ENCODE measurements at places on chromosomes 6 and 20.

DNA sequence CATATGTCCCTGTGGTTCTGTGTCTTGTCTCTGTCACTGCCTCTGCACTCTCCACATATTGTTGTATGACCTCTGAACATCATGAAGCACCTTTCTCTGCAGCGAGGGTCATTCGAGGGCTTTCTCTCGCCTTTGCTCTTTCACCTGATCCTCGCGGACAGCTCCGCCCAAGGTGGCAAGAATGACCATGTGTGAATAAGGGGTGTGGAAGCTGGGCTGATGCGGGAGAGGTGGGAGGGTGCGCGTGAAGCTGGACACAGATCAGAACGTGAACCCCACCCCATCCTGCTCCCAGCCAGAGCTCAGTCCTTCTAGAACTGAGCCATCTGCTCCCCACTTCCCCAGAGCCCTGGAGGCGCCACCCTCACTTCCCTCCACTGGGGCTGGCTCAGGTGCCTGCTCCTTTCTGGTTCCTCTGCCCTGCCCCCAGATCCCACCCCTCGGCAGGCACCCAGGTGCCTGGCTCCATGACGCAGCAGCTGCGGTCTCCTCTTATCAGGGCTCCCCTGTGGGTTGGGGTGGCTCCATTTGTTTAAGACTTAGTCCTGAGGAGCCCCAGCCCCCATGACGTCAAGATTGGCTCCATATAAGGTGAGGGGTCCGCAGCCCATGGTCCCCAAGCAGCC, at the start of gene MUCL3:
Gene MUCL3, plus strand, starts transcription at position 613 of the 626 bp plus-strand sequence. CDS start 27 bp downstream, outside the sequence.
- no peak for DNase-seq

DNA sequence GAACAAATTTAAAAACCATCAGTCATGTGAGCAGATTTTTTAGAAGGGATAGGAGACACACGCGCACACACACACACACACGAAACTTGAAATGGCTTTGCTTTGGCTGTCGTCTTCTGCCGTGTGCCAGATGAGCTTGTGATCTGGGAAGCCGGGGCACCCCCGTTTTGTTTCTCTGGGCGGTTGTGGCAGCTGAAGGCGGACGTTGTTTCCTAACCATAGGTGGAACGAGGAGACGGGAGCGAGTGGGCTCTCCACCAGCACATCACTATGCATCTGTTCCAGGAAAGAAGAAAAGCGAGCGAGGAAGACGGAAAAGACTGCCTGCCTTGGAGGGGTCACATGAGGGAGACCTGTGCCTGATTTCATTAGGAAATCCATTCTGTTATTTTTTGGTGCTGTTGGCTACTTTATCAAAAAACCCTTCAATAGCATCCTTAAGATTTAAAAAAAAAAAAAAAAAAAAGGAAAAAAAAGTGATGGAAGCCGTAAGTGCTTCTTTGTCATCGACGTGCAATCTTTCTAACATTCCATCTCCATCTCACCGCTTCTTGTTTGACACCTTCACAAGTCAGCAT, 142.1 kb downstream of the DTNBP1 start:
- no peak for DNase-seq

DNA sequence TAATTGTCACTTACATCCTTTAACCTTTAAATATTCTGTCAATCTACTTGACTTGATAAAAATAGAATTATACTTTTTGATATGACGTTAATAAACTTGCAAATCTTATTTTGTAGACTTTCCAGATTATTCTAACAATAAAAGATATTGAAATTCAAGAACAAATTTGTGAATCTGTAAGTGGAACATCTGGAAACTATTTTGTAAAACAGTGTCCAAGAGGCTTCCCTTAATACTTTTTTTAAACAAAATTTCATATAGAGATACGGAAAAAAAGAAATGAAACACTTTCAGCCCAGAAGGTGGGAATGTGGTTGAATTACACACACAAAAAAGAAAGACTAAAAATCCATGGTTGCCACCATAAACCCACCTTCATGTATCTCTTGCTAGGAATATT, 174.4 kb downstream of the COL19A1 start:
- no peak for DNase-seq

GRCh38 chr6:170095273-170095981, 195.5 kb downstream of the DLL1 start:
- DNase-seq, result no peak

DNA sequence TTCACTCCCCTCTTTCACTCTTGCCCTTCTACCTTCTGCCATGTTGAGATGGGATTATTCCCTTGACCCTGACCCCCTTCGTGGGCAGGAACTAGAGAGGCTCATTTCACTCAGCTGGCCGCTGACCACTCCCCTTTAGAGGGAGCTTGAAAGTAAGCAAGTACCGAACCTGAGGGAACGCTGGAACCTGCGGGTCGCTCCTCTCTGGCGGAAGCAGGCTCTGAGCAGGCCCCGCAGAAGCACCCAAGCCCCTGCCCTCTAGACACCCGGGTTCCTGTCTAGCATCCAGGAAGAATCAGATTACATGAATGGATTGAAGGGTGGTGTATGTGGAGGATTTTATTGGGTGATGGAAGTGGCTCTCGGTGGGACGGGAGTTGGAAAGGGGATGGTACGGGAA, 11.9 kb upstream of the MYCT1 start:
- DNase-seq, result no peak

DNA sequence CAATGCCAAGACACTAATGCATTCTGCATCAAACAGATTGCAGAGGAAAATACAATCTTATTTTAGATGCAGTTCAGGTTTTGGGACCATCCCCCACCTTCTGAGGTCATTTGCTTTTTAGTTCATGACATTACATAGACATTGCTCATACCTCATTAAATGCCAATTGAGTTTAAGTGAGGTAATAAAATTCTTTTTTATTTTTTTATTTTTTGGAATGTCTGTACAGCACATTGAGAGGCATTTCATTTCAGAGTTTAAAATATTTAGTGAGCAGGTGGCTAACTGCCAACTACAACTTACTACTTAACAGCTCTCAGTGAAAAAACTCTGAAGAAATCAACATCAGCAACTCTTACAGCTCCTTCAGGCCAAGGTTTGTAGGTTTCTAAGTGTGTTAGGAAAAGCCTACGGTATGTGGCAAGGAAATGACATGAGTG, 482.2 kb upstream of the RNF217 start:
- no peak for DNase-seq

DNA sequence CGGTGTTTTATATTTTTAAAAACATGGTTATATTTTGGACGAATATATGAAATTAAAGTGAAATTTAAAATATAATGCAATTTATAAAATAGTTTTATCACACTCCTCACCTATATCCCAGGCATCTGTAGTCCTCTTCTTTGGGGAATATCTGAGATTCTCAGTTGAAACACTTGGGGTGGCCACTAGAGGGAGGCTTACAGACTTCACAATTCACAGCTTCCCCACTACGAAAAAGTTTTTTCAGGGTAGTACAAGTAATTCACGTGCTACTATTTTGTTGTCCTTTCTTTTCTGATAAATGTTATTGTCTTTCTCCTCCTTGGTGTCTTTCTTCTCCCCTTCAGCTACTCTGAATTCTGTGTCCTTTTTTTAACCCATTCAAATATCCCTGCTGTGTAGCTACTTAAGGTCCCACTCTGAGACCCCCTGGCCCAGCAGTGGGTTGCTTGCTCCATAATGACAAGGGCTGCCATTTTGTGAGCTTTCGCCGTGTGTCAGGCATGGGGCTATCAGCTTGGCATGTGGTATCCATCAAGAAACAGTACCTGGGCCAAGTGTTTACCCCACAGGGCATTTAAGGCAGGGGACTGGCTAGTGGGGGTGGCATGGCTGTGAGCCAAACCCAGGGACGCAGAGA, 43.6 kb upstream of the PHACTR3 start:
- DNase-seq, result peak; percentile 7

DNA sequence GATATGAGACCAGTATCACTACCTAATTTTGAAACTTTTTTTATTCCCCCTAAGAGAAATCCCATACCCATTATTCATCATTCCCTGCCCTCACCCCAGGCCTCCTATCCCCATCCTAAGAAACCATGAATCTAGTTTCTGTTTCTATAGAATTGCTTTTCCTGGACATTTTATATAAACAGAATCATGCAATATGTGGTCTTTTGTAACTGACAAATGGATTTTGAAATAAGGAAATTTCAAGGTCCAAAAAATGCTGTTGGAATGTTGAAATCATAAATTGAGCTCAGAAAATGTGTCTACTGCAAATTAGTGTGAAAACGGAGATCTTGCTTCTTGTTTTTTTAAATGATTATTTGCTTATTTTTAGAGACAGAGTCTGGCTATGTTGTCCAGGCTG, 25.1 kb downstream of the RNF217 start:
- no peak for DNase-seq

GRCh38 chr6:30901436-30901835, 6.6 kb upstream of the GTF2H4 start:
- DNase-seq, result no peak

DNA sequence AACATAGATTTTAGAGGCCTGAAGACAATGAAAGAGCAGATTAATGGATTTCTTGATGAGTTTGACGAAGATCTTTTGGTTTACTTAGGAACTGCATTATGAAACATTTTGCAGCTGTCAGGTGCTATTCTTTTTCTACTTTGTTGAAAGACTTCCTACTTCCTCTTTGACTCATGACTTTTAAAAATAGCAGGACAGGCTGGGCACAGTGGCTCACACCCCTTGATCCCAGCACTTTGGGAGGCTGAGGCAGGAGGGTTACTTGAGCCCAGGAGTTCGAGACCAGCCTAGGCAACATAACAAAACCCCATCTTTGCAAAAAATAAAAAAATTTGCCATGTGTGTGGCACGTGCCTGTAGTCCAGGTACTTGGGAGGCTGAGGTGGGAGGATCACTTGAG, 52.0 kb downstream of the ITCH start:
- no peak for DNase-seq

GRCh38 chr6:86107985-86108384, 465.3 kb upstream of the SYNCRIP start:
- DNase-seq, result no peak

DNA sequence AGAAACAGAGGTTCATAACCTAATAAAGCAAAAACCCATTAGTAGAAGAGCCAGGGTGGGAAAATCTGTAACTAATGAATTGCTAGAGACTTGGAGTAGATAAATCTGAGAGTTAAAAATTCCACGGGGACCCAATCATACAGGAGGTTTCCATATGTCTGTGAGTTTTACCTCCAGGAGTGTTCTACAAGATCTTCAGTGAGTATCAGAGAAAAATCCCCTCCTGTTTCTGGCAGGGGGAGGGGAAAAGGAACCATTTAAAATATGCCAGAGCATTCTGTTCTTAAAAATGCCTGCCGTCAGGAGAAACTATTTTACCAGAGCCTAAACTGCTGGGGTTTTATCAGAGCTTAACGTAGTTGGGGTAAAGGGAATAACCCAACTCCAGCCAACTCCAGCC, 54.0 kb upstream of the PLN start:
- no peak for DNase-seq

GRCh38 chr6:8277769-8278168, 157.6 kb downstream of the SLC35B3 start:
- DNase-seq, result no peak

- DNase-seq, result no peak
Measured at GRCh38 chr6:96394727-96395126, 126.9 kb upstream of the UFL1 start.

- DNase-seq, result no peak
Measured at GRCh38 chr20:50565383-50565782, 55.2 kb downstream of the PTPN1 start.

DNA sequence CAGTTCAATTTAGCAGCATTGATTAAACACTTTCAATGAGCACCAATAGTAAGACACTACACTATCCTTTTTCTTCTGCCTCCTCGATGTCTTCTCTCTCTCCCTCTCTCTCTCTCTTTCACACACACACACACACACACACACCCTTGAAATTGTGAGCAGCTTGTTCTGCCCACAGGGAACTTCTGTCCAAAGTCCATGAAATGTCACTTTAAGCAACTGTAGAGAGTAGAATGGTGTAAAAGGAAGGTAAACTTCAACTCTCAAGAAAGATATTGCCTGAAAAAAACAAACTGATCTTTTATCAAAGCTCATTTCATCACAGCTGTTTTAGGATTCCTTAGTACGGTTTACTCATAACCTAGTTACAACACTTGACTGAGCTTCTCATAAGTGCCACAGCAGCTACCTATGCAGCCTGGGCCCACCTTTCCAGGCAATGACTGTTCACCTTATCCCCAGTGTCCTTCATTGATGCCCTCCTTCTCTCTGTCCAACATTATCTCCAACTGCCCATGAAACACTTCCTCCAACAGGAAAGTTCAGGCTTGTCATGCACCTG, 107.0 kb downstream of the TNFRSF21 start:
- no peak for DNase-seq

DNA sequence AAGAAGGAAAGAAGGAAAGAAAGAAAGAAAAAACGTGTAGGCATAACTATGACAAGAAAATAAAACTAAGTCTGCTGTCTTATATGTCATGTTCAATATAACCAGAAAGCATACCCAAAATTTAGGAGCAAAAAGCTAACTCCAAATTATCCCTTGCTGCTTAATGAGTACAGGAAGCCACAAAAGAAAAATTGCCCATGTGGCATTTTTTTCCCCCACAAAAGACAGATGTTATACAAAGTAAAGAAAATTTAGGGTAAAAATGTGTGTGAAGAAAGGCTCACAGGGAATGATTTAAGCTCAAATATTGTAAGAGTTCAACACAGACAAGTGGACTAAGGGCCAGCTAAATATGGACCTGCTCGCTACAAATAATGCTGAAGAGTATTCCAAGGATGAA, 263.8 kb downstream of the BTBD9 start:
- DNase-seq, result no peak

GRCh38 chr6:44784195-44784594, 396.7 kb downstream of the CDC5L start:
- no peak for DNase-seq

GRCh38 chr6:168129292-168130167, 50.5 kb upstream of the FRMD1 start:
- DNase-seq, result no peak

DNA sequence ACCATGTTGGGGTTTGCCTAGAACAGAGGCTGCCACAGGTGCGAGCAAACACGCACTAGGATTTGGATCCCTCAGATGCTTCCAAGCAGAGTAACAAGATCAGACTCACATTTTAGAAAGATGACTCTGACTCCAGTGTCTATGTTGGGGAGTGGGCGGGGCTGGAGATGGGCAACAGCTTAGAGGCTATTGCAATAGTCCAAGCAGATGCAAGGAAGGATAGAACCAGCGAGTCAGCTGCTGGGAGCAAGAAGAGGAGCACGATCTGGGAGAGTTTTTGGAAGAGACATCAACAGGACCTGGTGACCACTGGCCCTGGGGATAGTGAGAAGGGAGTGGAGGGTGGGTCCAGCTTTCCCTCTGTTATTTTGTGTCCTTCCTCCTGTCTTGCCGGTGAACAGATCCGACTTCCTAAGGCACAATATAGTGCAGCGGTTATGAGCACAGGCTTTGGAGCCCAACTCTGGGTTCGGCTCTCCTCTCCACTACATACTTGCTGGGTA, 52.7 kb downstream of the FGD2 start:
- DNase-seq, result peak; percentile 54

GRCh38 chr6:25359891-25360290, 80.7 kb downstream of the CARMIL1 start:
- DNase-seq, result no peak
